A549 treated with AZD2906 at 1 μM for 4 hours (cell line): ENCODE measurements at places on chromosomes 1 and 21. TPM values are rescaled to one million over a fixed set of nuclear protein-coding genes. Genes with fewer than 3 reads are reported as not detected.

The CD84 gene
- total RNA-seq: not detected in 5 replicates

The BARHL2 gene
- not detected in 5 replicates for total RNA-seq

The HES2 gene
- 3.1 to 6.0 TPM (median 4.8 TPM) in 5 replicates for total RNA-seq

The PTGS2 gene
- 3.4 to 5.3 TPM (median 5.1 TPM) in 5 replicates for total RNA-seq

The GNAT2 gene
- total RNA-seq: 0.07 to 0.10 TPM in 2 of 5 replicates, not detected in the others

The IL20 gene
- total RNA-seq: 0.10 TPM in 1 of 5 replicates, not detected in the others

The THEM4 gene
- 12.9 to 13.5 TPM (median 13.2 TPM) in 5 replicates for total RNA-seq

The C1orf116 gene
- 4.9 to 6.7 TPM (median 6.0 TPM) in 5 replicates for total RNA-seq

The SLC9C2 gene
- not detected in 5 replicates for total RNA-seq
